Activated CD8-positive, alpha-beta T cell treated with anti-CD3 and anti-CD28 coated beads for 36 hours (primary cell): ENCODE measurements at places on chromosomes 3 and 15.

DNA sequence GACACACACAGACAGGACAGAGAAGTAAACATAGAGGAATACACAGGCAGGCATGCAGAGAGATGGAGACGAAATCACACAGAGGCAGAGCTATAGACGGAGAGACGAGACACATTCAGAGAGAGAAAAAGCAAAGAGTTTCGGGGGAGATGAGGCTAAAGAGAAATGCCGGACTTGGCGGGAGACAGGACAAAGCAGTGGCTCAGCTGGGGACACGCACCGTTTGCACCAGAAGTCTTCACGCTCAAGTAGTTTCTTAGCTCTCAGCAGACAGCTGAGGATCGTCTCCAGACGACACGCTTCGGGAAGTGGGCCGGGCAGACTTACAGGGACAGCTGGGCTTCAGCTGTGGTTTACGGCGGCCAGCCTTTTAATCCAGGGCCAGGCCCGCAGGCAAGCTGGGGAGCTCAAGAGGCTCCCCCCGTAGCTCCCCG lies 56.2 kb upstream of the DLG1 start:
- DNase-seq: no peak
- peaks cover 5% of the 10 kb centered on the region for H3K27me3 ChIP-seq
- no peaks in the 10 kb centered on the region for H3K4me1 ChIP-seq
- no peak overlapping the region for H3K4me3 ChIP-seq
- H3K36me3 ChIP-seq: no peaks in the 10 kb centered on the region

DNA sequence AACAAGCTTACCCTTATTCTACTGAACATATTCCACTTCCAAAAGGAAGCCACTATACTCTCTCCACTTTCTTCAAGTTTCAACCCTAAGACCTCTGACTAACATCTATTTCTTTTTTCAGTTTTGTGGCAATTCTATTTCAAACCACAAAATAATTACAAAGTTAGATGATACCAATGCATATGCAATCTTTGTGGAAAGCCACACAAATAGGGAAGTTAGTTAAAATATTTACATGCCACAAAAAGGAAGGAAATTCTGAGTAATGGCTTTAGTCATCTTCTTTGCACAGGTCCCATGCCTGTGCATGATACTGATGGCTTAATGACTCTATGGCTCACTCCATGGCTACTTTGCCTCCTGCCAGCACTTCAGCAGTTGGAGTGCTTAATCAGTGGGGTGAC lies 57.0 kb upstream of the MCTP2 start:
- H3K27ac ChIP-seq: no peak overlapping the region
- peaks cover 27% of the 10 kb centered on the region for H3K4me1 ChIP-seq
- H3K36me3 ChIP-seq: no peaks in the 10 kb centered on the region
- peaks cover 2% of the 10 kb centered on the region for H3K27me3 ChIP-seq
- H3K4me3 ChIP-seq: no peak overlapping the region

GRCh38 chr3:17315897-17316296 lies 426.5 kb downstream of the TBC1D5 start:
- peaks cover 3% of the 10 kb centered on the region for H3K36me3 ChIP-seq
- H3K27ac ChIP-seq: no peak overlapping the region
- H3K4me1 ChIP-seq: no peaks in the 10 kb centered on the region
- no peaks in the 10 kb centered on the region for H3K27me3 ChIP-seq
- H3K4me3 ChIP-seq: no peak overlapping the region
- no peak for DNase-seq

GRCh38 chr3:162507397-162507796 lies 1010.8 kb downstream of the OTOL1 start:
- no peaks in the 10 kb centered on the region for H3K36me3 ChIP-seq
- DNase-seq: no peak
- H3K4me3 ChIP-seq: no peak overlapping the region
- no peak overlapping the region for H3K27ac ChIP-seq
- H3K27me3 ChIP-seq: no peaks in the 10 kb centered on the region

DNA sequence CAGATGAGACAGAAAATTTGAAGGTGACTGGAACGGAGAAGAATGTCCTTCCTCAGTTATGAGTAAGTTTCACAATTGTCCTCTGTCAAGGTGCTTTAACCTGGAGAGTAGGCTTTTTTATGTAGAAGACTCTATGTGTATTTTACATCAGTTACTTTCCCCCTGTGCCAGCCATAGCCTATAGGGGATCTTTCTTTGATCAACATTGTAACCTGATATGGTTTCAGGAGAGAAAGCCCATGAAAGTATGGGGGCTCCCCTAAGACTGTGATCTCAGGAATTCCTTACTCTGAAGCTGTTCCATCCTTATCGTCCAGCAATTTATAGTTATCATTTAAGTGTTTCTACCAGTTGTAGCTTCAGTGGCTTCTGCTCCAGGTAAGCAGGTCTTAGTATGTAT lies 1076.3 kb upstream of the EPHA6 start:
- no peak overlapping the region for H3K27ac ChIP-seq
- no peak for DNase-seq
- no peak overlapping the region for H3K4me3 ChIP-seq
- no peaks in the 10 kb centered on the region for H3K36me3 ChIP-seq

- H3K36me3 ChIP-seq: peaks cover 62% of the 10 kb centered on the region
- H3K27me3 ChIP-seq: no peaks in the 10 kb centered on the region
- no peak overlapping the region for H3K27ac ChIP-seq
- no peaks in the 10 kb centered on the region for H3K4me1 ChIP-seq
- no peak for DNase-seq
- no peak overlapping the region for H3K4me3 ChIP-seq
These were observed 19.3 kb upstream of the TMEM42 start for GRCh38 chr3:44842376-44842775.

GRCh38 chr3:178711753-178712152 lies 175.5 kb downstream of the KCNMB2 start:
- no peak for DNase-seq
- H3K4me1 ChIP-seq: no peaks in the 10 kb centered on the region
- no peak overlapping the region for H3K27ac ChIP-seq
- no peaks in the 10 kb centered on the region for H3K27me3 ChIP-seq

- no peaks in the 10 kb centered on the region for H3K27me3 ChIP-seq
- H3K27ac ChIP-seq: no peak overlapping the region
- no peaks in the 10 kb centered on the region for H3K36me3 ChIP-seq
- peaks cover 19% of the 10 kb centered on the region for H3K4me1 ChIP-seq
- DNase-seq: no peak
These were observed 2.0 kb downstream of the ABTB1 start for GRCh38 chr3:127674790-127675189.

DNA sequence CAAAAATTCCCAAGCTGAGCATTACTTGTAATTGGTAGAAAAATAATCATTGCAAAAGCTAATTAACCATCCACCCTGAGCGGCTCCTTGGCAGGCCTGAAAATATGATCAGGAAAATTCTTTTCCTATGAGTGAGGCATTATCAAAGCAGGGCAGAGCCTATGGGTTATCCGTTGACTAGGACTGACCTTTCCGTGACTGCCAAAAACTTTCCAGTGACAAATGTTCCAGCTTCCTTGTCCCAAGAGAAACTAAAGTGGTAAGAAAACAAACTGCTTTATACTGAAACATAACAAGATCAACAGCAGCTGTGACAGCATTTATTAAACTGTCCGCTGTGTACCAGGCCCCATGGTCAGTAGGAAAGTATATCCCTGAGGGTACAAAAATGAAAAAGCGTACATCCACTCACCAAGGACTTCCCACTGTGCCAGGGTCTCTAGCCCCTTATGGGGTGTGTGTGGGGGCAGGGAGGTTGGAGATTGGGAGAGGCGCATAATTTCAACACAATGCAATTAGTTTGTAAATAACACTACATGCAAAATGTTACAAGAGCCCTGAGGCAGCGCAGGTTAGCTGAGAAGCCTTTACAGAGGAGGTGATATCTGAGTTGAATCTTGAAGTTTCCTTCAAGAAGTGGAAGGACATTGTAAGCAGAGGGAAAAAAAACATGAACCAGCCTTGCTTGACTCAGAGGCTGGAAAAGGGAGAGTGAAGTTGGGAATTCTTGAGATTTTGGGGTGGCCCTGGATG lies 8.5 kb downstream of the LIPC start:
- H3K27me3 ChIP-seq: no peaks in the 10 kb centered on the region
- peaks cover 31% of the 10 kb centered on the region for H3K4me1 ChIP-seq
- H3K4me3 ChIP-seq: no peak overlapping the region
- no peak overlapping the region for H3K27ac ChIP-seq
- no peaks in the 10 kb centered on the region for H3K36me3 ChIP-seq
- DNase-seq: no peak

GRCh38 chr15:47959617-47960413 lies 161.0 kb upstream of the SLC24A5 start:
- no peak overlapping the region for H3K27ac ChIP-seq
- DNase-seq: no peak
- H3K27me3 ChIP-seq: peaks cover 11% of the 10 kb centered on the region
- H3K36me3 ChIP-seq: no peaks in the 10 kb centered on the region

DNA sequence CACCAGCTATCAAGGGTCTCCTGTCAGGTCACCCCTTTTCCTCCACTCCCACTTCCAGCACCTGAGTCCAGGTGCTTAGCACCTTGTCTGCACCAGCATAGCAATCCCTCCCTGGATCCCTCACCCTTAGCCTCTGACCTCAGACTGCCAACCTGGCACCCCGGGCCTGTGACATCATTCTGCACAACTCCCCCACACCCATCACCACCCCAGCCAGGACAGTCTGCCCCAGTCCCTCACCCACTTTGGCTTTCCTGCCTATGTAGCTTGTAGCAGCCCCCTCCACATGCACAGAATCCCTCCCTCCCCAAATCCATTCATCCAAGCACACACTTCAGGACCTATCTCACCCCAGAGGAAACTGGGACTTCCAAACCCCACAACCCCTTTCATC lies 819 bp upstream of the PLXNB1 start:
- no peak for DNase-seq
- no peak overlapping the region for H3K27ac ChIP-seq
- peak overlapping the region; percentile 72 for H3K4me3 ChIP-seq
- H3K27me3 ChIP-seq: peaks cover 6% of the 10 kb centered on the region
- H3K4me1 ChIP-seq: peaks cover 7% of the 10 kb centered on the region

DNA sequence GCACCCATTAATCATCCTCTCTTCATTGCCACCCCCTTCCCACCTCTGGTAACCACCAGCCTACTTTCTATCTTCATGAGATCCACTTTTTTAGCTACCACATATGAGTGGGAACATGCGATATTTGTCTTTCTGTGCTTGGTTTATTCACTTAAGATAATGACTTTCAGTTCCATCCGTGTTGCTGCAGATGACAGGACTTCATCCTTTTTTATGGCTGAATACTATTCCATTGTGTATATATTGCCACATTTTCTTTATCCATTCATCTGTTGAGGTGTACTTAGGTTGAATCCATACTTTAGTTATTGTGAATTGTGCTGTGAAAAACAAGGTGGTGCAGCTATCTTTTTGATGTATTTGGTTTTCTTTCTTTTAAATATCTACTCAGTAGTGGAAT lies 53.3 kb upstream of the NR2C2 start:
- H3K4me3 ChIP-seq: no peak overlapping the region
- H3K27me3 ChIP-seq: peaks cover 1% of the 10 kb centered on the region
- no peaks in the 10 kb centered on the region for H3K36me3 ChIP-seq
- H3K4me1 ChIP-seq: no peaks in the 10 kb centered on the region
- no peak for DNase-seq

DNA sequence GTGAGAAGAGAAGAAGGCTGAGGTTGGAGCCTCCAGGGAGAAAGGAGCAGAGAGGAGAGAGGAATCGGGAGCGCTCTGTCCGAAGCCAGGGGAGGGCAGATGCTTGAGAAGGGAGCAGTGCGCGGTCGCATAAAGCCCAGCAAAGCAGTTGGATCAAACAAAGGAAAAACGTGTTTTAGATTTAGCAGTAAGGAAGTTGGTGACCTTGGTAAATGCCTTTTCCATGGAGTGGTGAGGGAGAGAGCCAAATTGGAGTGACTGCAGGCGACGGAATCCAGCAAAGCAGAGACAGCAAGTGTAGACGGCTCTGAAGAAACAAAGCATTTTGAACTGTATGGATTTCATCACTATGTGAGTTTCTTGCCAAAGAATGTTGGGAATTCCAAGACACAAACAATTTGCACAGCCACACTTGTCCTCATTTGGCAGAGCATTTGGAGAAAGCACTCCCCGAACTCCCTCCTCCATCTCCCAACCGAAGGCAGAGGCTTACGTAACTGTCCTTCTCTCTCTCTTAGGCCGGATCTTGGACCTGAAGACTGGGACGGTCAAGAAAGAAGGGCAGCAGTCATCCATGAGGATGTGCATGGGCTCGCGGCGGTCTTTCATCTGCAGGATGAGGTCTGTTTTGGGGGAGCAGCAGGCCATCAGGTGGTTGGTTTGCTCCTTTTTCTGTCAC lies 103.6 kb downstream of the ARNT2 start:
- peaks cover 2% of the 10 kb centered on the region for H3K27me3 ChIP-seq
- no peak for DNase-seq
- no peak overlapping the region for H3K27ac ChIP-seq
- peaks cover 9% of the 10 kb centered on the region for H3K4me1 ChIP-seq
- no peaks in the 10 kb centered on the region for H3K36me3 ChIP-seq
- no peak overlapping the region for H3K4me3 ChIP-seq

DNA sequence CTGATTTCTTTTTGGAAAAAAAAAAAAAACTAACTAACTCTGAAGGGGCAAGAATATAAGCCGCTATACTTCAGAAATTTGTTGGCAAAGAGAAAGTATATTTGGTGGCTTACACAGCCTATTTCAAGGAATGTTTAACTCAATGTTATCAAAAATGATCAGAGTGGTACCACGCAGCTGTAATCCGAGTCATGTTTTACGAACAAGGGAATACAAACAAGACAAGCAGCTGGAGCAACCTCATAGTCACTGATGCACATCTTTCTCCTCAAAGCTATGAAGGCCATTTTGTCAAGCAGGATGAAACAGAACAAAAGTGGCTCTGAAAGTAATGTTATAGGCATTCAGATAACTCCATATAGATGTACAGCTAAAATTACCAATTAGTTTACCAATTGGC lies 81.2 kb downstream of the SCAPER start:
- no peak for DNase-seq
- H3K4me3 ChIP-seq: no peak overlapping the region
- no peaks in the 10 kb centered on the region for H3K27me3 ChIP-seq
- H3K4me1 ChIP-seq: peaks cover 24% of the 10 kb centered on the region

DNA sequence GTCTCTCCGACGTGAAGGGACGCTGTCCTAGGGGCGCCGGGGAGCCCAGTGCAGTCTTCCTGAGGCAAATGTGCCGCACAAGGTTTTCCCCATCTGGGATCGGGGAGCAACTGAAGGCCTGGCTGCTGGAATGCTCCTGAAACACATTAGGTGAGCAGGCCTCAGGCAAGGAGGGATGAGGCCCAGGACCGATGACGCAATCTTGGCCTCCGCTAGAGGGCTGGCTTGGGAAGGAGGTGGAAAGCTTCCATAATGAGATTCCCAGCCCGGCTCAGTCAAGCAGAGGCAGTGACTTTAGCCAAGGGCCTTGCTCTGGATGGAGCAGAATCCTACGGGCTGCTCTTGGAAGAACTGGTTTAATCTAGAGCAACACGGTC lies 50.8 kb downstream of the CPN2 start:
- H3K27me3 ChIP-seq: peaks cover 8% of the 10 kb centered on the region
- no peak for DNase-seq
- H3K4me3 ChIP-seq: no peak overlapping the region
